Activated naive CD8-positive, alpha-beta T cell treated with anti-CD3 and anti-CD28 coated beads, Interleukin-2, amount 50 U/mL, for 24 hours (primary cell): ENCODE measurements at places on chromosomes 11 and 22.

- DNase-seq, result no peak
Measured at GRCh38 chr11:36574486-36574885, 6.7 kb downstream of the RAG1 start.

DNA sequence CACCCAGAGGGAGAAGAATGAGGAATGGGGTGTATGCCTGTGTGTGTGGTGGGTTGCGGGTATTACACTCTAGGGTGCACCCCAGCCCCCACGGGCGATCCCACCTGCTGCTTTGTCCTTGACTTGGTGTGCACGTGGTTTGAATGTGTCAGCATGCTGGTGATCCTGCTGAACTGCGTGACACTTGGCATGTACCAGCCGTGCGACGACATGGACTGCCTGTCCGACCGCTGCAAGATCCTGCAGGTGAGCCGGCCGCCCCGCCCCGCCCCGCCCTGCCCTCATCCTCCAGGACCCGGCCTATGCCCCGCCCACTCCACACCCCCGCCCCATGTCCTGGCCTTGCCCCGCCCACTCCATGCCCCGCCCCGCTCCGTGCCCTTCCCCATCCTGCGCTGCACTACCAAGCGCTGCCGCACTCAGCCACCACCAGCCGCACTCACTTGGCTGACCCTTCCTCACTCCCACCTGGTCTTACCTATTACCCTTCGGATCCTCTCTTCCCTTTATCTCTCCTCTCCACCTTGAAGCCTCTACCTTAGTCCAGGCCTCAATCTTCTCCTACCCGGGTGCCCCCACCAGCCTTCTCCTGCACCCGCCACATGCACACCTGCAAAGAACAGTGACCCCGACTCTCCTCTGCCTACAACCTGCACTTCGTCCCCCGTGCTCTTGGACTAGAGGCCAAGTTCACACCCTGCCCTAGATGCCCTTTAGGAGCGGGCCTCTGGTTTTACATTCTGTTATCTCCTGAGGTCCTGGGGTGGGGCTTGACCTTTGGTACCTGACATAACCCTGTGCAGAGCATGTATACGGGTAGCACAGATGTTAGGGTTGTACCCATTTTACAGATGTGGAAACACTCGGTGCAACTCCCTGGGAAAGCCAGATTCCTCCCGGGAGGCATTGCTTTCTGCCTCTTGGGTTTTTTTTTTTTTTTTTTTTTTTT lies 27.7 kb downstream of the CACNA1I start:
- DNase-seq, result peak; percentile 81

DNA sequence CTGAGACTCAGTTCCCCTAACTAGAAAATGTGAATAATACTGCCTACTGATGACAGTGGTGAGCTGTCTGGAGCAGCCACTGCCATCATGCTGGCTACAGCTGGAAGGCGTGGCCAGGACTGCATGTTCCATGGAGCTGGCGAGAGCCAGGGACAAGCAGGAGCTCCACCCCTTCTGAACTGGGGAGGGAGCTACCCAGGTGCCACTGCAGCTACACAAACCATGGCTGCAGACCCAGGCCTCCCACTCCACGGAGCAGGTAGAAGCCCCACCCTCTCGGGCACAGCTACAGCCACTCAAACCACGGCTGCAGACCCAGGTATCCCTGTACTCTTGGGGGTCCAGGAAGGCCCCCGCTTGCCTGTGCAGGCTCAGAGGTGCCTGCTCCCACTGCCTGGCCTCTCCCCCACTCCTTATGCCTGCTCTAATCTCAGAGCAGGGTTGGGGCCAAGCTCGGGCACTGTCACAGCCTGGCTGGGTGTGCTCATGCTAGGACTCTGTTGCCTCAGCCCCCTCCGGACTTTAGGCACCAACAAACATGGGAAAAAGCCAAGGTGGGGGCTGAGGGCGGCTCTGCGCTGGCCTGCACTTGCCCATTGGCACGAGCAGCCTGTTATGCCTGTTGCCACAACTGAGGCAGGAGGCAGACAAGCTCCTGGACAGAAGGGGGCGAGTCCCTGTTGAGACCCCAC lies 51.7 kb downstream of the RAB30 start:
- no peak for DNase-seq

- DNase-seq, result no peak
Measured at GRCh38 chr11:12715941-12716340, 41.7 kb downstream of the TEAD1 start.

DNA sequence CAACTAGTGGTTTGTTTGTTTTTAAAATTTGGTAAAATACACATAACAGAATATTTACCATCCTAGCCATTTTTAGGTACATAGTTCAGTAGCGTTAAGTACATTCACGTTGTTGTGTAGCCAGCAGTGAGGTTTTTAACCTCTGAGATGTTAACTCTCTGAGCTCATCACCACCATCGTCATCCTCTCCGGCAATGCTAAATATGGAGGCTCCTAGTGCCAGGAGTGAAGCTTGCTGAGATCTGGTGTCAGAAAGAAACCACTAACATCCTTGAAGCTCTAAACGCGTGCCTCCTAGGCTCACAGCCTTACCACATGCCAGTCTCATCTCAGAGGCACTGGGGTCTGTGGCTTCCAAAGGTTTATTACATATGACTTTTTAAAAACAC lies 330.2 kb upstream of the B3GAT1 start:
- no peak for DNase-seq

DNA sequence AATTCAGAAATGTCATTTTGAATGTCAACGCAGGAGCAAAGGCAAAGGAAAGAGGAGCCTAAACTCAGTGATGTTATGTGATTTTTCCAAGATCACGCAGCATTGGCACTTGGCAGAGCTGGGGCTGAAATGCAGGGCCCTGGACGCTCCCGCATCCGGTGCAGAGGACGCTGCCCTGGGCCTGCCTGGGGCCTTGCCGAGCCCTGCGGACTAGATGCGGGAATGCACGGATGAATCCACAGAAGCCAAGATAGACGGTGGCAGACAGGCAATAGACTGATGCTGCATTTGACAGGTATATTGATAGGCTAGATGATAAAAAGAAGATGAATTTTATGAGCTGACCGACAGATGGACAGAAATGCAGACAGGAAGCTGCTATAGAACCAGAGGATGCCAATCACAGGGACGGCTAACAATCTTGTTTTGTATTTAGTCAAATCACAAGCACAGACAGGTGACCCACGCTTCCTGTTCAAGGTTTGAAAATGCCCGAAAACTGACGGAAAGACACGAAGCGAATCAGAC lies 696 bp upstream of the MARK2 start:
- no peak for DNase-seq

GRCh38 chr11:43922295-43922648 lies 20.2 kb upstream of the C11orf96 start:
- DNase-seq, result no peak

- DNase-seq, result no peak
Measured at GRCh38 chr11:106601684-106602297, 416.5 kb downstream of the GUCY1A2 start.

DNA sequence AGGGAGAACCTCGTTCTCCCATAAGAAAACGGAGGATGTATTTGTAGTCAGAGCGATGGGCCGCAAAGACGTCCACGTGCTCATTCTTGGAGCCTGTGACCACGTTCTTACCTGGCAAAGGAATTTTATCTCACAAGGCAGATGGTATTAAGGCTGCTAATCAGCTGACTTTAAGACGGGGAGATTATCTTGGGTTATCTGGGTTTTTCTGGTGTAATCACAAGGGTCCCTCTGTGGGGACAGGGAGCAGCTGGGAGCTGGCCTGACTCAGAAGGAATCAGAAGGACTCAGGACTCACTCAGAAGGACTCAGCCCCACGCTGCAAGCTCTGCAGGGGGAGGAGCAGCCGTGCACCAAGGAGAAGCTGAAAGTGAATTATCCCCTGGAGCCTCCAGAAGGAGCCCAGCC lies 7.5 kb upstream of the SIGIRR start:
- no peak for DNase-seq

- DNase-seq, result no peak
Measured at GRCh38 chr22:35971456-35972119, 57.0 kb downstream of the RBFOX2 start.

- DNase-seq, result no peak
Measured at GRCh38 chr22:23113847-23114720, 27.7 kb downstream of the RSPH14 start.

GRCh38 chr11:67174311-67174710 lies 55.2 kb downstream of the KDM2A start:
- DNase-seq, result no peak

GRCh38 chr11:69107413-69107812 lies 48.3 kb upstream of the SMIM38 start:
- DNase-seq, result no peak

DNA sequence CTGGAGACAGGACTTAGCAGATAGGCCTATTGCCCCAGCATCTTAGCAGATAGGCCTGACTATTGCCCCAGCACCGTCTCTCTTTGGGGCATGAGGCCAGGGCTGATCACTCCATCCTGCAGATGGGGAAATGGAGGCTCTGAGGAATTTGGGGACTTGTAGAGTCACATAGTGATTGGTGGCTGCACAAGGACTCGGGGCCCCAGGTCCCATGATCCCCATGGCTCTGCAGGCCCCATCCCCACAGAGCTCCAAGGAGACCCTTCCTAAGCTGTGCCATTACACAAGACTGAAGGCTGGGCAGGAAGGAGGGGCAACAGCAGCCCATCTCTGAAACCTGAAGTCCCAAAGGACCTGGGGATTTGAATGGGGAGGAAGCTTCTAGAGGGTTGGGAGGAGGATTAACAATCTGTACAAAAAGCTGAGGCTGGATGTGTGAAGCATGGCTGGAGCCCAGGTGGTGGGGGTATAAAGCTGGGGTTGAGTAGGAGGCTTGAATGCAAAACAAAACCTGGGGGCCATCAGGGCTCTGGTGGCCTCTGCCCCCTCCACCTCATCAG lies 1.6 kb downstream of the ARAP1 start:
- no peak for DNase-seq

DNA sequence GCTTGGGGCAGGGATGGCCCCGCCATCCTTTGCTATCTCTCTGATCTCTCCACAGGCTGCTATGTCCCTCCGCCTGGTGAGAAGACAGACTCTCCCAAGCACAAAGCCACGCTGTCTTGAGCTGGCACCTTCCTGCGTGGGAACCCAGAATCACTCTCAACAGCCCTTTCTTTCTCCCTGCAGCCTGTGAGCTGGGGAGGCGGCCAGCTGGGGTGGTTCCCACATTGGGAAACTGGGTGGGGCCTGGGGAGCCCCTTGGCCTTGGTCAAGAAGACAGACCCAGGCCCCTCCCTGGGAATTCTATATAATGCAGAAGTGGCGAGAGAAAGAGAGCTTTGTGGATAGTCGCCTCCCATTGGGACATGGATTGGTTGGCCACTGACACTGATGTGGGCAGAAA lies 129.0 kb upstream of the TIMP3 start:
- no peak for DNase-seq

DNA sequence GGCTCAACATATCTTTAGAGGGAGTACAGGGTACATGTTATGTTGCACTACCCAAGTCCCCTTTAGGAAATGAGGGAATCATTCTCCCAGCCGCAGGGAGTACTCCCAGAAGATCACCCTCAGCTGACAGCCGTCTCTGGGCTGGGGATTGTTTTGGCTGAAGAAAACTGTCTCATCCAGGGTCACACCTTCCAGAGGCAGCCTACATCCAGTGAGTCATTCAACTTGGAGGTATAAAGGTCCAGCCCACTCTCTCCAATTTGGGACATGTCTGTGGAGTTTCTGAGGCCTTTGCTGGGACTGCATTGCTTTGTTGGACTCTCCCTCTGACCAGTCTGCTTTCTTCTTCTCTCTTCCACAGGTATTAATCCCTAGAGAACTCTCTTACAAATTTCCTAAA lies 42.1 kb downstream of the RASSF10 start:
- no peak for DNase-seq

- DNase-seq, result no peak
Measured at GRCh38 chr22:41768430-41768829, 32.0 kb upstream of the CCDC134 start.

DNA sequence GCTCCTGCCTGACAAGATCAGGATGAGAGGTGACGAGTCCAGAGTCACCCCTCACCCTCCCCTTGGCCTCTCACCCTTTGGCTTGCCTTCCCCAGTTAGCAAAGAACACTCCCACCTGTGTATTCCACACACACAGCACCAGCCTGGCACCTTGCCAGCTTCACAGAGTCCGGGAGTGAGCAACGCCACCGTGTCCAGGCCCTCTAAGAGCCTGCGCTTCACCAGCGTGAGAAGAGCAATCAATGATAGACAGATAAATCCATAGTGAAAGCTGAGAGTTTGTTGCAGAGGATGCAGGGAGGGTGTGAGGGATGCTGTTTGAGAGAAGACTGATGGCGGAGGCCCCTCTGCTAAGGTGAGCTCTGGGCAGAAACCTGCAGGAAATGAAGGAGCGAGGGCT lies 404.5 kb downstream of the LARGE1 start:
- DNase-seq, result no peak

DNA sequence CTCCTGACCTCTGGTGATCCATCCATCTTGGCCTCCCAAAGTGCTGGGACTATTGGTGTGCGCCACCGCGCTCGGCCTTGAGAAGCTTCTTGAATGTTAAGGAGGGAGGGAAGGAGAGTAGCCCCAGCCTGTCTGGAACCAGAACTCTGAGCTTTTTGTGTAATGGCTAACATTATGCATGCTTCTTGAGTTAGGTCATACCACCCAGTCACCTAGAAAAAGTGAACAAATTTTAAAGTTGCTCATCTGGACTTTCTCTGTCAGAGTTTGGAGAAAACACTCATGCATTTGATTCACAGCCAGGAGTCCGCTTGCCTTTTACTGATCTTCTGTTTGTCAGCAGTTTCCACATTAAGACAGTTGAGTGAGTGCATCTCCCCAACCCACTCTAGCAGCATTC lies 82.1 kb downstream of the PPP6R3 start:
- no peak for DNase-seq

- DNase-seq, result no peak
Measured at GRCh38 chr11:75450236-75450635, 17.2 kb upstream of the KLHL35 start.

GRCh38 chr22:27223317-27224177 lies 566.2 kb downstream of the MIAT start:
- no peak for DNase-seq

GRCh38 chr11:47406896-47407745 lies 1.3 kb upstream of the SLC39A13 start:
- DNase-seq, result no peak

- DNase-seq, result no peak
Measured at GRCh38 chr11:28517621-28518020, 409.4 kb downstream of the METTL15 start.

GRCh38 chr11:130213979-130214281 lies 54.3 kb downstream of the ST14 start:
- no peak for DNase-seq

- DNase-seq, result peak; percentile 55
Measured at GRCh38 chr11:124069429-124070401, 28.6 kb upstream of the OR10G7 start.

DNA sequence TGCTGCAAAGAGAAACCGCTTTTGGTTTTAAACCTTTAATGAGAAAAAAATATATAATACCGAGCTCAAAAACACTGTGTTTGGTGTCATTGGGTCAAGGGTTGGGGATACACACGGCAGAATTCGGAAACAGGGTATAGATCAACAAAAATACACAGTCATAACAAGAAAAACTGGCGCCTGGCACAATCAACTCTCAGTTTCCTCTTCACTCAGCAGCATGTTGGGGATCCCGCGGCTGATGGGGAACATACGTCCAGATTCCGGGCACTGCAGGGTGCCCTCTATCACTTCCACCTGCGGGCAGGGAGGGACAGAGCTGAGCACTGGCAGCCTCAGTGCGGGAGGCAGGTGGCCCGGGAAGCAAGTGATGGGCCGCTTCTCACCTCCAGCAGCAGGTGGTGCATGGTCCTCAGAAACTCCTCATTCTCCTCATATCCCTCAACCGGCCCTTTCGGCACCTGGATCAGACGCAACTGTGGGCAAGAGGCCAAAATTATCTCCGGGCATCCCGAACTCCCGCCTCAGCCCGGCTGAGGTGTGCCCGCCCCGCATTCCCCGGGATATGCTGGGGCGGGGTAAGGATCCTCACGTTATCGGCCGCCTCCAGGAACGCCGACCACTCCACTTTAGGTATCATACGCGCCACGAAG lies 561 bp downstream of the TRMT112 start:
- no peak for DNase-seq
